ENCODE measurements at places on chromosomes 5 and 9.

DNA sequence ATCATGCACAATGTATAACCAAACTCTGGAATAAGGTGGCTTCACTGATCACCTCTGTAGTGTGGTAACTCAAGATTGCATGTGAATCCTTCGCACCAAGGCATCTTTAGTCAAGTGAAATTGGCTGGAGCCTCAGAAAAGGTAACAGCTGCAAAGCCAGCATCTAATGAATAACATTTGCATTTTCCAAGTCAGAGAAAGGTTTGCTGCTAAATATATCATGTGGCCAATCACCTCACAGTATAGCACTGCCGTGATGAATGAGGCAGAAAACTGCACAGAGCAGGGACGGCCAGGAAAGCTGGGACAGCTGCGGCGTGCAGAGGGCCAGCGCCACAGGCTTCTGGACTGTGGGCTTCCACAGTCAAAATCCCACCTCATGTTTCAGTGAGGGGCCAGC lies 18.5 kb downstream of the MRPS27 start:
- no peak for DNase-seq

DNA sequence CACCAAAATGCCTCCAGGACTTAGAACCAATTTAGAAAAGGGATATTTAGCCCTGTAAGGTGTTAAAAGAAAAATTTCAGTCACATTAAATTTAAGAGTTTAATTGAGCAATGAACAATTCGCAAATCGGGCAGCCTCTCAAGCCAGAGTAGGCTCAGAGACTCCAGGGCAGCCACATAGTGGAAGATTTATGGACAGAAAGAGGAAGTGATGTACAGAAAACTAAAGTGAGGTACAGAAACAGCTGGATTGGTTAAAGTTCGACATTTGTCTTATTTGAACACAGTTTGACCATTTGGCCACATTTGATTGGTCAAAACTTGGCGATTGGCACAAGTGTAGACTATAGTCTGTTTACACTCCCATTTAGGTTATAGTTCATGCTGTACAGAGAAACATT lies 525.9 kb upstream of the ZNF608 start:
- no peak for DNase-seq

DNA sequence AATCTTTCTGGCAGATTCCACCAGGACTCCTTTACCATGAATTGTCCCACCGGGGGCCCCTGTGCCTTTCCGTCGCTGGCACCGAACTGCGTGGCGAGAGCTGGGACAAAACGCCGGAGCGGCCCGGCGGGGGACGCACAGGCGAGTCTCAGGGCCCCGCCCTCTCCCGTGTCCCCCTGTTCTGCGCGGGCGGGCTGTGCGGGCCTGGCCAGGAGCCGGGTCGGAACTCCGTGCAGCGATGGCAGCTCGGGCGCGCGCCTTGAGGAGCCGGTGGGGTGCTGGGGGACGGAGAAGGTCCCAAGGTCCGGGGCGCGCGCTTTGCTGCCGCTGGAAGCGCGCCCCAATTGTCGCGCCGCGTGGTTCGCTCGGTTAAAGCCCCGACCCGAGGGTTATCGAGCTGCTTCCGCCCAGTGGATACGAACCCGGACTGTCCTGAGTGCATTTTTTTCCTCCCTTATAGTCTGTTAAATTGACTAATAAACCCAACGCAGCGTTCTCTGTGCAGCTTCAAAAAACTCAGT lies 125.3 kb downstream of the TMEM174 start:
- no peak for DNase-seq

GRCh38 chr5:52893863-52894262 lies 95.3 kb upstream of the ITGA2 start:
- no peak for DNase-seq

- DNase-seq: no peak
These were observed 309.8 kb downstream of the TAF11L14 start for GRCh38 chr5:17944046-17944445.

DNA sequence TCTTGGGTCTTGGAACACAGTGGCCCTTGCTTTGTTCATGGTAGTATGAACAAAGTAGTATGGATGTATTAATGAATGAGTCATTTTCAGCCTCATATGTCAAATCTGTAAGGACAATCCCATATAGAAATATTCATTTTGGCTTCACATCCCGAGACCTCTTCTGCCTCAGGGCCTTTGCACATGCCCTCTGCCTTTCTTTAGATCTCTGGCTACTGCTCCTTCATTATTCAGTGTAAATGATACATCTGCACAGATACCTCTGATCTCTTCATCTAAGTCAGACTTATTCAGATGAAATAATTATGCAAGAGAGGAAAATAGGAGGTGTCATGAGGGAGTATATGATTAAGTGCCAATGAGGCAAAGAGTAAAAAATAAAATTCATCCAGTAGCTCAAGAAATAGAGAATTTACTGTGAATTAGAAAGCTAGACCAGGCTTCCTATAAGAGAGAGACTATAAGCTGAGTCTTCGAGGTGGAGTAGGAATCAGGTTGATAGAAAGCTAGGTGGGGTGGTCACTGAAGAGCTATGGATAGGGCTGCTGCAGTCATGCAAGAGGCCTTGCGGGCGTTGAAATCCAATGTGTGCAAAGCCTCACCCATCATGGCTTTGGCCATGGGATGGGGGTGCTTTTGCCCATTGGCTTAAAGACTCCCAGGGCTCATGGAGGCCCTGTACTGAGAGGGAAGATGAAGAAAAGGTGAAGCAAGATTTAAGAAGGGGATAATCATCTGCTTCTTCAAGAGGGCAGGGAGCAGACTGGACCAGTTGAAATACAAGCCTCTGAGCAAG lies 3.7 kb upstream of the TTLL11 start:
- no peak for DNase-seq

All from stimulated activated CD8-positive, alpha-beta memory T cell treated with anti-CD3 and anti-CD28 coated beads, Interleukin-4, amount 100 ng/mL, for 1 hour (primary cell).